ENCODE measurements at places on chromosomes 13 and 19.

- DNase-seq: no peak
Observed at GRCh38 chr13:44317752-44318151, 55.9 kb upstream of the SERP2 start.

- DNase-seq: no peak
Observed at GRCh38 chr19:58568453-58569130, 4.5 kb downstream of the MZF1 start.

DNA sequence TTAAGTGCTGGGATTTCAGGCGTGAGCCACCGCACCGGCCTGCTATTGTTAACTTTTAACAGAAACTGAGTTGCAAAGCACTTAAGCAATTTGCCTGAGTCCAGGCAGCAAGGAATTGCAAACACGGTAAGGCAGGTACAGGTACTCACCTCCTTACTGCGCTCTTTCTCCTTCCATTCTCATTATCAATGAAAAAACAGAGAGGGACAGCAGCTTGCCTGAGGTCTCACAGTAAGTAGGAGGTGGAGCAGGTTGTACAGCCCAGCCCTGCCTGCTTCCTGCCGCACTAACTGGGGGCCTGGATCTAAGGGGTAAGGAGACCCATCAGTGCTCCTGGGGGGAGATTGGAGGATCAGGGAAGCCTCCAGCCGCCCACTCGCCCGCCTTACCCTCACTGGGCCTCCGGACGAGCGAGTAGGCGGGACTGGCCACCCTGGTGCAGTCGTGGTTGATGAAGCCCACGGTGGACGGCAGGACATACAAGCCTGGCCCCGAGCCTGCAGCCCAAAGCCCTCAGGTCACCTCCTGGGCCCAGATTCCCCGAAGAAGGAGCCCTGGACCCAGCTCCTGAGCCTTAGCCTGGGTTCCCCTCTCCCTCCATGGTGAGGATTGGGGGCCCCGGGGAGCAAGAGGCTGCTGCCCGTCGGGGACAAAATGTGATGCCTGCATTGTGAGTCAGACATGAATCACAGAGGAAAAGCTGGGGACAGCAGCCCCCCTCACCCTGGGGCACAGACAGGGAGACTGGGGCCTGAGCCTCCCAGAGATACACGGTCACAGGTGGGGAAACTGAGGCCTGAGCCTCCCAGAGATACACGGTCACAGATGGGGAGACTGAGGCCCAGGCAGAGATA, 11.4 kb upstream of the SHC2 start:
- DNase-seq: no peak

DNA sequence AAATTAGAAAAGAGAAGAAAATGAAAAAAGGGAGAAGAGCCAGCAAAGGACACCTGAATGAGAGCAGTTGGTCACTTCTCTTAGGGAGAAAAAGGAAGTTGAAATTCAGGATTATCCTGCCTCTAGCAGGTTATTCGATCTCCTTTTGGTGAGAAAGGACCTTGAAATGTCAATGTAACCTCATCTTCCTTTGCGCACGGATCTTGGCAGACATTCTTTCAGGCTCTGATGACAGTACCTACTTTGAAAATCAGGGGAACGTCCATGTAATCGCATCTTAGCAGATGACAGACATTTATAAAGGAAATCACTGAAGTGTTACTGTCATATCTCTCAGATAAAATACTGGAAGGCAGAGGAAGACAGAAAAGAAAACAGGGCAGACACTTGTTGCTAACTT, 36.7 kb downstream of the FRY start:
- DNase-seq: no peak

DNA sequence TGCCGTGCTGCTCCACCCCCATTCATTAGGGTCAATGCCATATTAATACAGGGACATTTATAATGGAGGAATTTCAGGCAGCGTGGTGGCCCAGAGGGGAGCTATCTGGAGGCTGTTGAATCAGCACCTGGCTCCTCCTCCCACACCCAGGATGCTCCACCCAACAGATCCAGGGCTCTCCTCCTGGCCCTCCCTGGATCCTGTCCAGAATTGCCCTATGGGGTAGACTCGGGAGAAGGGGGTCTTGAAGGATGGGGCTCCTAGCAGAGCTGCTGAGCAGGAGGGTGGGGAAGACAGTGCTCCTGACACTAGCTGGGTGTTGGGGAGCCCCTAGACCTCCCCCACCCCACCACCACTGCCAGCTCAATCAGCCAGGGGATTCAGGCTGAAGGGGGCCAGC, 5.2 kb upstream of the OR10H5 start:
- no peak for DNase-seq

DNA sequence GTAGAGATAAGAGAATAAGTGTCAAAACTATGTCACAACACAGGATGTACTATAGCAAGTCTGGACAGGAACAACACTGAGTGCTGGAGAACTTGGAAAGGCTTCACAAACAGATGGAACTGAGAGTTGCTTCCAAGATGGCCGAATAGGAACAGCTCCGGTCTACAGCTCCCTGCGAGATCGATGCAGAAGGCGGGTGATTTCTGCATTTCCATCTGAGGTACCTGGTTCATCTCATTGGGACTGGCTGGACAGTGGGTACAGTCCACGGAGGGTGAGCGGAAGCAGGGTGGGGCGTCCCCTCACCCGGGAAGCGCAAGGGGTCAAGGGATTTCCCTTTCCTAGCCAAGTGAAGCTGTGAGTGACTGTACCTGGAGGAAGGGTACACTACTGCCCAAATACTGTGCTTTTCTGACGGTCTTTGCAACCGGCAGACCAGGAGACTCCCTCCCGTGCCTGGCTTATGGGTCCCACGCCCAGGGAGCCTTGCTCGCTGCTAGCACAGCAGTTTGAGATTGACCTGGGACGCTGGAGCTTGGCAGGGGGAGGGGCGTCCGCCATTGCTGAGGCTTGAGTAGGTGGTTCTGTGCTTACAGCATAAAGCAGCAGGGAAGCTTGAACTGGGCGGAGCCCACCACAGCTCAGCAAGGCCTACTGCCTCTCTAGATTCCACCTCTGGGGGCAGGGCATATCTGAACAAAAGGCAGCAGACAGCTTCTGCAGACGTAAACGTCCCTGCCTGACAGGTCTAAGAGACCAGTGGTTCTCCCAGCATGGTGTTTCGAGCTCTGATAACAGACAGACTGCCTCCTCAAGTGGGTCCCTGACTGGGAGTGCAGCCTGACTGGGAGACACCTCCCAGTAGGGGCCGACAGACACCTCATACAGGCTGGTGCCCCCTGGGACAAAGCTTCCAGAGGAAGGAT, 46.0 kb downstream of the USP12 start:
- DNase-seq: no peak

GRCh38 chr13:37736045-37736444, 133.5 kb downstream of the TRPC4 start:
- DNase-seq: no peak
